DMS53 (cell line): ENCODE measurements at places on chromosomes 3 and 15.

GRCh38 chr3:20319551-20319950, 133.5 kb upstream of the SGO1 start:
- no peak for DNase-seq

GRCh38 chr3:138912237-138912636, 34.7 kb downstream of the FOXL2 start:
- DNase-seq = no peak

DNA sequence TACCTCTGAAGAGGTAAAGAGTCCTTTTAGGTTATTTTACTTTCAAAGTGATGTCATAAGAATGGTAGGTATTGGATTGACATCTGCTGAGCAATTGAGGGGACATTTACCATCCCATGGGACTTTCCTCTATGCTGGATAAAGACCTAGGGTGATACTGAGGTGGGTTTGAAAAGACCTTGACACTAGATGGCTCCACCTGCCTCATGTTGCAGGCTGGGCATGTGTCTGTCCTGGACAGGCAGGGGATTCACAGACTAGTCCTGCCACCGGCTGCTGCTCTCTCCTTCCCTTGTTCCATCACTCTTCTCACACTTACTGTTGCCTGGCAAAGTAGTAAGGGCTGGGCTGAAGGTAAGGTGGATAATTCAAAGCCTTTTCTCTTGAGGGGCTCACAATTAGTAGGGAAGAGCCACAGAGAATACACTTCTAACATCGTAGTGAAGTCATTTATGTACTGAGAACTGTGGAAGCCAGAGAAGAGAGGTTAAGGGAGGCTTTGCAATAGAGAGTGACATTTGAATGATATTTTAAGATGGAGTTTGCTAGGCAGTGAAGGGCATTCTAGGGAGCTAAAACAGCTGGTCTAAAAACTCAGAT, 27.7 kb downstream of the TRAK1 start:
- peak; percentile 65 for DNase-seq

- DNase-seq = no peak
These were observed 93.9 kb downstream of the ECT2 start for GRCh38 chr3:172844428-172844827.

GRCh38 chr3:169394316-169394715, 269.2 kb downstream of the MECOM start:
- DNase-seq = no peak

DNA sequence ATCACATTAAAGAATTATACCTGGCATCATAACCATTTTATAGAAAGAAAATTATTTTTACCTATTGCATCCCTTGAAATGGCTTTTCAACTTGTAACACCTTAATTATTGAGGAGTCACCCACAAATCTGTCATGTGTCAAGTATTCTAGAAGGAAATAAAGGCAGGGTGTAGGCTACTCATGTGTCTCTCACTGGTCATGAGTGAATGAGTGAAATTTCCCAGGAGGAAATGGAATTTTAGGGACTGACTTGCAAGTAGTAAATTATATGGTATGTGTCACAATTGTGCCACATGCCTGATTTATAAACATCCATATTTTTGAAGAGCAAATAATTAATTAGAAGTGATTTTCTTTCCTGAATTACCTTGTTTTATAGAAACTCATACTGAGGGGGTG, 310.5 kb upstream of the ADAMTS9 start:
- DNase-seq = no peak

- DNase-seq = no peak
These were observed 223.0 kb upstream of the SATB1 start for GRCh38 chr3:18648159-18648558.
